Activated naive CD8-positive, alpha-beta T cell treated with anti-CD3 and anti-CD28 coated beads, Interleukin-2, amount 50 U/mL, for 24 hours (primary cell): ENCODE measurements at places on chromosomes 3 and 15.
A peak's percentile ranks its signal among the peaks of the same experiment; 100 is the strongest.

DNA sequence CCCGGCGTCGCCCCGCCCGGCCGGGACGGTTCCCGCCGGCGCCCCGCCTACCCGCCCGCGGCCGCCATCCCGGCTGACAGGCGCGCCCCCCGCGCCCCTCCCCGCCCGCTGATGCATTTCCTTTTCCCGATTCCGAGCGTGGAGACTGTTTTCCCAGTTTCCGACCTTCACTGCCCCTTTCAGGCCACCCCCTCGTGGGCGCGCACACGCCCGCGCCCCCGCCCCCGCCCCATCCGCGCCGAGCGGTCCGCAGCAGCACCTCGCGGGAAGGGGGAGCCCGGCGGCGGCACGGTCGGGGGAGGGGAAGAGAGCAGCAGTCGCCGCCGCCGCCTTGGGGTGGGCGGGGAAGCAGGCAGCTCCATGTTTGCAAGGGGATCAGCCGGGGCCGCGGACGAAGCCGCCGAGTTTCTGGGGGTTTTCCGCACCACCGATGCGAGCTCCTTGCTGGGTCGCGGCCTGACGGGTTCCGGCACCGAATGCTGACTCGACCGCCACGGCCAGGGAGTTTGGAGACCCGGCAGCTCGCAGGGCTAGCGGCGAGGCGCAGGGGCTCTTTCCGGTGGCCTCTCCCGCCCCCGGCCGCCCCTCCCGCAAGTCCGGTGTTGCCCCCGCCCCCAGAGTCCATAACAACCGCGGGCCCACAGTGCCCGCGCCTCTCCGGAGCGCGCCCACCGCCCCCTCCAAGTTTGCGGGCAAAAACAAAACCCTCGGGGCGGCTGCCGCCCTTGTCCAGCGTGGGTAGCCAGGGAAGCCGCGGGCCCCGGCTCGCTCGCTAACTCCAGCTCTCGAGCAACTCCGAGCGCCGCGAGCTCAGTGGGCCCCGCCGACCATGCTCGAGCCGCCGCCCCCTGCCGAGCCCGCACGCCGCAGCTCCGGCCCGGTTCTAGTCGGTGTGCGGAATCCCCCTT lies 3.2 kb upstream of the SIN3A start:
- peak overlapping the region; percentile 99 for H3K4me3 ChIP-seq
- peak; percentile 85 for DNase-seq
- peak overlapping the region; percentile 91 for H3K27ac ChIP-seq
- H3K27me3 ChIP-seq = no peaks in the 10 kb centered on the region
- H3K36me3 ChIP-seq = peaks cover 4% of the 10 kb centered on the region
- H3K4me1 ChIP-seq = peaks cover 25% of the 10 kb centered on the region

DNA sequence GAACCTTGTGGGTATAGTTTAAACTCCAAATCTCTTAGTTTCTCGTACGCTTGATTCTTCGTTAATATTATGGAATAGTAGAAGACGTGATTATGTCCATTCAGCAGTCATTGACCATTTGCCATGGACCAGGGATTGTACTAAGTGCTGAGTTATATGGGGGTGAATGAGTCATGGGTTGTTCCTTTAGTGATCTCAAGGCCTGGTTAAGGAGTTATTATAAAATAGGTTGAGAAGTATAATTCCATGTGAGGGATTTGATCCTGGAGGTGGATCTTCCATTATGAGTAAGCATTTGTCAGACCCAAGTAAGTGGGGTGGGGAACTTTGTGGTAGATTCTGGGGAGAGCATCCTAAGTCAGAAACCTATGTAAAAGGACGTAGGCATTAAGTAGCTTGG lies 15.4 kb downstream of the NR2C2 start:
- H3K4me3 ChIP-seq = no peak overlapping the region
- H3K4me1 ChIP-seq = peaks cover 27% of the 10 kb centered on the region
- H3K36me3 ChIP-seq = peaks cover 47% of the 10 kb centered on the region
- DNase-seq = no peak

DNA sequence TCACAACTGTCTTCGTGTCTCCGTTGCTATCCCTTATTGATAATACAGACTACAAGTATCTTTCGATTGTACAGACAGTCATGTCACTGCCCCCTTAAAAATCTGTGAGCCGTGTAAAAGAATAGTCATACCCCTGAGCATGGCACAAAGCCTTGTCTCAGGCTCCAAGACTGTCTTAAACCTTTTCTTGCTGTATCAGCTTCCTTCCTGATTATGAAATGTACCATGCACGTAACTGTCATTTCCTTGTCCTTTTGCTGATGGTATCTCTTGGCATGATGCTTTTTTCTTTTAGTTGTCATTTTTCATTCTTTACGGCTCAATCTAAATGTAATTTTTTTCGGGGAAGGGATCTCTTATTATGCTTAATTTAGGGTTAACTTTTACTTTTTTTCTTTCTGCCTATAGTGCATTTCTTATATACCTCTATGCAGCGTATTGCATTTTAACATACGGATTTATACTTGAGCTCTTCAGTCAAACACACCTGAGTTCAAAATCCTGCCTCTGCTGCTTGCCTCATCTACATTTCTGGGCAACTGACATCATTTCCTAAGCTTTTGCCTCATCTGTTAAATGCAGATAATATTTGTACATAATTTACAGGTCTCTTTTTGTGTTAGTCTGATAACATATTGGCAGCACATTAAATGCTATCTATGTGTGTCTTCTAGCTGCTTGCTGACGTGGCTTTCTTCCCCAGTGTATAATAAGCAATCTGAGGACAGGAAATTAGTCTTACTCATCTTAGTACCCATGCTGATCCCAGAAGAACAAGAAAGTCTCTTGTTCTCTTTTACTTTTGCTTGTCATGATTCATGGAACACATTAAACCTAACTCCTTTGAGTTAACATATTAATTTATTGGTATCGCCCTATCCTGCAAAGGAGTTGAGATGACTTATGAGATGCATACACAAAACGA lies 57.3 kb downstream of the ROBO2 start:
- no peak for DNase-seq
- H3K36me3 ChIP-seq = no peaks in the 10 kb centered on the region
- H3K4me3 ChIP-seq = no peak overlapping the region
- H3K27ac ChIP-seq = no peak overlapping the region

GRCh38 chr15:100078511-100079220 lies 263.1 kb downstream of the ADAMTS17 start:
- H3K27ac ChIP-seq = no peak overlapping the region
- DNase-seq = no peak
- no peak overlapping the region for H3K4me3 ChIP-seq
- no peaks in the 10 kb centered on the region for H3K27me3 ChIP-seq

DNA sequence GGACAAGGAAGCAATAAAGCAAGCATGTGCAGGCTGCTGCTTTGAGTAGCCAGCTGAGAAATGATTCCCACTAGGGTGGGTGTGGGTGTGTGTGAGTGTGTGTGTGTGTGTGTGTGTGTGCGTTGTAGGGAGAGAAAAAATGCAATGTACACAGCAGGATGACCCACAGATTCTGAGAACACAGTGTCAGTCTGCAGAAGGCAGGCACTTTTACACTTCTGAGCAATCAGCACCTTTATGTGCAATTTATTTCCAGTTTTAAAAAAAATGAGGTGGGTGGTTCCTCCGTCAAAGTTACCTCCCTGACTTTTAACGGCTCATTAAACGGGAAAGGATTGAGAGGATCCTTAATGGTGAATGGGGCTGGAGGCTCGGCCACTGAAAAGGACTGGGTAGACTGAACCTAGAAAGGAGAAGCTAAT lies 38.5 kb upstream of the LIPC start:
- H3K27me3 ChIP-seq = no peaks in the 10 kb centered on the region
- no peak overlapping the region for H3K27ac ChIP-seq
- DNase-seq = no peak
- no peak overlapping the region for H3K4me3 ChIP-seq
